ENCODE measurements at places on chromosomes 16 and 17.

DNA sequence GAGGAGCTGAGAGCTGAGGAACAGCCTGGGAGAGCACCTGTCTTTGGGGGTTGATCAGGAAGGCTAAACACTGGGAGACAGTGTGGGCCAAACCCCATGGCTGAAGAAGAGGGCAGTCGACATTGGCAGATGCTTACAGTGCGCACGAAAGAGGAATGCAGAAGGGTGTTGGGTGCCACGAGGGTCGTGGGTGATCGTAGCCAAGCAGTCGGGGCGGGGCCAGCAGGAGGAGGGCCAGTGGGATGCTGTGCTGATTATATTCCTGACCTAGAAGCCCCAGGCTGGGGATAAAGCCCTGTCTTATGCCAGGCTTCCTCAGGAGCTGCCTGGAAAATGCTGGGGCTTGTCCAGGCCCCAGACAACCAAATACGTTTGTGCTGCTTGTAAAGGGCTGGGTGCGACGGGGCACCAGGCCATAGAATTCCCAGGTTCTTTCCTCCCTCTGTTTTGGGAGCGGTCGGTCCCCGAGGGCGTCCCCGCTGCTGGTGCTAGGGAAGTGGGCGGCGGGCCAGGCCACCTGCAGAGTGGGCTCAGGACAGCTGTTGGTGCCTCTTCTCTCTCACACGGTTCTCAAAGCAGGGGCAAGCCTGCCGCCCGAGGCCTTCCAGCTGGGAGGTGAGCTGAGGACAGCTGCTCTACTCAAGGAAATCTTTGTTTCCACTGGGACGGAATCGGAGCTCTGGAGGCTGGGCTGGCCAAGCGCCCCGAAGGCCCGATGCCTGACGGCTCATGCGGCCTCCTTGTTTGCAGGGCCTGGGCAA is 10.0 kb downstream of the C1QTNF1 start:
- DNase-seq = no peak

GRCh38 chr17:41167561-41167960 is 460 bp downstream of the KRTAP4-3 start:
- no peak for DNase-seq

DNA sequence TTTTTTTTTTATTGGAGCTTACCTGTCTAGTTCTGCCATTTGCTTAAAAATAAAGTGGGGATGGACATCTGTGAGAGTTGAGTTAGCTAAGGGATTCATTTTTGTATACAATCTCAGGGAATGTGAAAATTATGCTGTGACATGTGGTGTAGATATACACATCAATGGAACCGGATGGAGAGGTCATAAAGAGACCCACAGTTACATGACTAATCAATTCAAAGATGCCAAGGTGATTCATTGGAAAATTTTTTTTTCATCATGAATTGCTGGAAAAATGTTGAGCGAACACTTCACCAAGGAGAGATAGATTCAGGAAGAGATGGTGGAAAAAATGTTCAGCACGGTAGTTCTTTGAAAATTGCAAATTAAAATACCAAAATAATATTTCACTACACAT is 605.4 kb upstream of the KIF2B start:
- DNase-seq = no peak

- DNase-seq = no peak
Observed at GRCh38 chr17:39000021-39000601, 32.9 kb upstream of the FBXO47 start.

DNA sequence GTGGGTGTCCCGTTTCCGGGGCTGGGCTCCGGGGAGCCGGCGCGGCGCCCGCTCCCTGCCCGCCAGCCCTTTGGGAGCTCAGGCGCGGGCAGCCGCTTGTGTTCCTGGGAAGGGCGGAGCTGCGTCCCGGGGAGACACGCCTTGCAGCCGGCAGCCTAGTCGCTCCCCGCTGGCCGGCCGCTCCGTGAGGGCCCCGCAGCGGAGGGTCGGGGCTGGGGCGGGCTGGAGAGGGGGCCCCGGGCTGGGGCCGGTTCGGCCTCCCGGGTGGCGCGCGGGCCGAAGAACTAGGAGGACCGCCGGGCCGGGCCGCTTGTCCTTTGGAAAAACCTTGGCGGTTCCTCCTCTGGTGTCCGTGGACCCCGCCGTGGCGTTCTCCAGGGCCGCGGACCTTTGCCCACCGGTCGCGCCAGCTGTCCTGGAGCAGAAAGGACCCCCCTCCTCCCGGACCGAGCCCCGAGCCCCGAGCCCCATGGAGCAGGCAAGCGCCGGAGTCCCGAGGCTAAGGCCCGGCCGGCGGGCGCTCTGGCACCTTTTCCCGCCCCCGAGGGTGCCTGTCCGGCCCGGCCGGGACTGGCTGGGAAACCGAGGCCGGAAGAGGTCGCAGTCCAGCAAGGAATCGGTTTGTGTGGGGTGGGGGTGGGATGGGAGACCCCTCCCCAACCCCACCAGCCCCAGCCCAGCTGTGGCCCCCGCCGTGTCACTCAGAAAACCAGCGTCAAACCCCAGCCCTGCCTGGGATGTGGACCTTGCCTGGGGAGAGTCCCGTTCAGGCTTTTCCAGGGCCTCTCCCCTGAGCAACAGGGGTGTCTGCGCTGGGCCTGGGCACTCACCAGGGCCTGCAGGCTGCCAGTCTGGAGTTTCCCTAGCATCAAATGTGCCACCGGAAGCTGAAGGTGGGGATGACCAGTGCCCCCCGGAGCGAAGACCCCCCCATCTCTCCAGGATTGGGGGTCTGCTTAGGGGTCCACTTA is 6.8 kb upstream of the TBC1D3B start:
- DNase-seq = no peak

DNA sequence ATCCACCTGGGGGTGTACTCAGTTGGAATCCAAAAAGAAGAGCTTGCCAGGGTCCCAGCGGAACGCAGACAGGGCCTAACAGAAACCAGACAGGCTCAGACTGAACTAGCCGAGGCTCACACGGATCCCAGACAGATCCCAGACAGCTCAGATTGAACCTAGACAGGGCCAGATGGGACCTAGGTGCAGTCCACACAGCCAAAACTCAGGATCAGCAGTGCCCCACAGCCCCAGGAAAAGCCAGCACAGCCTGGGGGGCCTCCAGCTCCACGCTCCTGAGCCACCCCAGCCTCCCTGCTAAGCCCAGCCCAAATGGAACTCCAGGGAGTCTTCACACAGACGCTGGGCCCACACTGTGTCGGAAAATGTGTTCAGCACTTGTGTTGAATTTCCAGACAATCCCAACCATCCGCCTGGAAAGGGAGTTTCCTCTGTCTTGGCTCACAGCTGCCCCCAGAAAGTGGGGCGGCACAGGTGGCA is 7.5 kb downstream of the STX1B start:
- no peak for DNase-seq
